Activated CD8-positive, alpha-beta memory T cell treated with anti-CD3 and anti-CD28 coated beads for 36 hours (primary cell): ENCODE measurements at places on chromosomes 16 and 17. TPM values are rescaled to one million over a fixed set of nuclear protein-coding genes. Genes with fewer than 3 reads are reported as not detected.

The EPX gene
- not detected for total RNA-seq

The ZFPM1 gene
- 14.3 TPM for total RNA-seq

The ABCC11 gene
- 0.15 TPM for total RNA-seq

The MYL4 gene
- not detected for total RNA-seq

The RNF157 gene
- 21.1 TPM for total RNA-seq

The KCNJ12 gene
- total RNA-seq = not detected

The GHDC gene
- total RNA-seq = 20.0 TPM

The KRTAP9-4 gene
- not detected for total RNA-seq

The CLDN9 gene
- not detected for total RNA-seq

The C17orf100 gene
- total RNA-seq = 1.5 TPM

The CAPN15 gene
- total RNA-seq = 107 TPM

The GDPD1 gene
- total RNA-seq = 2.8 TPM

The TBC1D3G gene
- not detected for total RNA-seq

The TPSD1 gene
- not detected for total RNA-seq

The SPNS2 gene
- 0.61 TPM for total RNA-seq

The PMFBP1 gene
- 0.11 TPM for total RNA-seq

The IL32 gene
- total RNA-seq = 1,098 TPM

The SLC6A2 gene
- total RNA-seq = not detected

The C1QBP gene
- 568 TPM for total RNA-seq

The MT1M gene
- total RNA-seq = not detected
